Inflammatory macrophage treated with lipopolysaccharide for 4 hours (primary cell): ENCODE measurements at places on chromosomes 3 and 15.

DNA sequence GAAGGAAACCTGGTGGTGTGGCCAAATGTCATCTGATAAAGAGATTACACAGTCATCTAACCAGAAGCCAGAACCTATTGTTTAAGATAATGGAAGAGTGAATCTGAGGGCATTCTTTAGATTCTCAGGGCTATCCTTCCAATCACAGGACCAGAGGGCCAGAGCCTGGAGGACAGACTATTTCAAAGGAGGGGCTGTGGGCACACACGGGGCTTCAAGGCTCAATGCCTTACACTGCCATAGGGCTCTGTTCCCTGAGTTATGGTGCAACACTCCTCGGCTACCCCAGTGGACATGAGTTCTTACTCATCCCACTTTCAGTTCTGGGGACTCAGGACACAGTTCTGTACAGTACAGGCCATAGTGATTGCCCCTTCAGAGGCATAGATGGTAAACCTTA is 343.9 kb upstream of the ALCAM start:
- no peak for DNase-seq

DNA sequence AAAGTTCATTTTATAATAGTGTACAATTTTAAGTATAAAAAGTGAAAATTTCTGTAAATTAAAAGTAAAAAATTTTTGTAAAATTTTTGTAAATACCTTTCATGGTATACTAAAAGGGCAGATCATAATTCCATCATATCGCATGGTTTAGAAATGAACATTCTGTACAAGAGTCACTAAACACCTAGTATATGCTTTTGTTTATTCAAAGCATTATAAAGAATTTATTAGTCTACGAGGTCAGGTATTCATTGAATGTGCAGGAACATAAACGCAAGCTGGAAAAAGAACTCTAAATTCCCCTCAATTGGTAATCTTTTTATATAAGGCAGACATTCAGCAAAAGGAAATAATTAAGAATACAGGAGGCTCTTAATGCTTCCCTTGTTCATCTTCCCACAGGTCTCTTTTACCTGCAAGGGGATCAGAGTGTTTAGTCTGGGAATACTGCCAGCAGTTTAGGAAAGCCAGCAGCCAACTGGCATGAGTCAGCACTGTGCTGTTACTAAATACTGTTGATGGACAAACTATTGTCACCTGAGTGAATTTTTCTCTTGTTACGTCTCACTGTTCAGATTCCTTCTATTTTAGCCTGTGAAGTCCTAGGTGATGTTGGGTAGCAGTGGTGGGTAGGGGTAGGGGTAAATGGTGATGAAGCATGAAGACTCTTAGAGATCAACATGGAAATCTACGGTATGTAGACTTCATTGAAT is 70.1 kb downstream of the UQCC5 start:
- DNase-seq: no peak

DNA sequence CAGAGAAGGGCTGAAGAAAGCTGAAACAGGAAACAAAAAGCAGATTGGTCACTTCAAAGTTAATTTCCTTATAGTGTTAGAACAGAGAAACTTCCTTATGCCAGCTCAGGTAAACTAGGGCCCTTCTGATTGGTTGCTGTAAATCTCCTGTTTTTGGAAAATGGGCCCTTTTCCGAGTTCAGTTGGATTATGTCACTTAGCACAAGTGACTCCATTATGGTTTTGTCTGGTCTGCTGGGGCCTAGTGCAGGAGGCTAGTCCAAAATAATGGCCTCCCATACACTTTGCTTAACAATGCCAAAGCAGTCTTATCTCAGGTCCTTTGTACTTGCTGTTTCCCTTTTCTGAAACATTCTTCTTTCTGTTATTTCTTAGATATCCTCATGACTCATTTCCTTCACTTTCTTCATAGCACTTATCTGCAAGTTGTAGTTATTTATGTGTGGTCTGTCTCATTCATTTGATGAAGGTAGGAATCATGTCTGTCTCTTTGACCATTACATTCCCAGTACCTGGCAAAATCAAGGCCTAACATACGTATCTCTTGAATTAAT is 7.7 kb upstream of the DCP1A start:
- DNase-seq: peak; percentile 30

DNA sequence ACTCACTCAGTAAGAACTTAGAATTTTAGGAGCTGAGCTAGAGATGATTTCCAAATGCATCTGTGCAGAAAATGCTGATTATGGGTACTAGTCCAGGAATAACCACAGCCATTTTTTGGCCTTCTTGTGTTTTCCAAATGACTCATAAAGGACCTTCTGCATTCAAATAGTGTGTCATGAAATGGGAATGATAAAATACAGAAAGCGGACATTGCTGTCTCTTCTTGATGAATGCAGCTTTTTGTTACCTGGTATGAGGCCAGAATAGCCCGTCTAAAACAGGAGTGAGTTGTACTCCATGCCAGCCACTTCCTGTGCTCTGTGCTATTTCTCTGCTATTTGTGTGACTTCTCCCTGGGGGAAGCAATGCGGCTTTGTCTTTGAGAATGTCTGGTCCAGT is 20.5 kb upstream of the FRMD5 start:
- no peak for DNase-seq

GRCh38 chr3:112649478-112649735 is 8.5 kb upstream of the CCDC80 start:
- DNase-seq: no peak

DNA sequence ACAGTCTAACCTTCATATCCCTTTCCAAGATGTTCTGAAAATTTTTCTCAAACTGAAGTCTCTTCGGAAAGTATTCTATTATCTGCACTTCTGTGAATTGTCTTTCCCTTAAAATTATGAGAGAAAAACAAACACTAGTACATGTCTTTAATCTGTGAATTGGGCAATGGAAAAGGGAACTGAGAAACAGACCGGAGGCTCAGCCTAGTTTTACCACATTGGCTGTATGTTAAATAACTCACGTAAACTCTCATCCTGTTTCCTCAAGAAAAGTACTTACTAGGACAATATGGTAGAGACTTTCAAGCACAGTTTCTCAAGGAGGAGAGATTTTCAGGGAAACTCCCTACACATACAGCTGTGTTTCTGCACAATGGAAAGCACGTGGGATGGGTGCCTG is 982.2 kb upstream of the SEMA6D start:
- no peak for DNase-seq

DNA sequence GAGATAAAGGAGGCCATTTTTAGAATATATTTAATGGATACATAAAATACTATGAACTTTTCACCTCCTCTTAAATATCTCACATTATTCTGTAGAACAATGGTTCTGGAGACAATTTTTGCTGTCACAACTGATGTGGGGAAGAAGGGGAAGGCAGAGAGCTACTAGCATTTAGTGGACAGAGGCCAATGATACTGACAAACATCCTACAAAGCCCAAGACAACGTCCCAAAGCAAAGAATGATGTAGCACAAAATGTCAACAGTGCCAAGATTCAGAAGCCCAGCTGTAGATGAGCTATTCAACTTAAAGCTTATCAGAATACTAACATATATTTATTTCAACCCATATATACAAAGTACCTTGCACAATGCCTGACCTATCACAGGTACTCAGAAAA is 1069.4 kb downstream of the ROBO1 start:
- no peak for DNase-seq

- no peak for DNase-seq
Measured at GRCh38 chr15:65207280-65207840, 3.9 kb downstream of the CILP start.
